NCI-H2081 (cell line): ENCODE measurements at places on chromosomes 1 and 21.

DNA sequence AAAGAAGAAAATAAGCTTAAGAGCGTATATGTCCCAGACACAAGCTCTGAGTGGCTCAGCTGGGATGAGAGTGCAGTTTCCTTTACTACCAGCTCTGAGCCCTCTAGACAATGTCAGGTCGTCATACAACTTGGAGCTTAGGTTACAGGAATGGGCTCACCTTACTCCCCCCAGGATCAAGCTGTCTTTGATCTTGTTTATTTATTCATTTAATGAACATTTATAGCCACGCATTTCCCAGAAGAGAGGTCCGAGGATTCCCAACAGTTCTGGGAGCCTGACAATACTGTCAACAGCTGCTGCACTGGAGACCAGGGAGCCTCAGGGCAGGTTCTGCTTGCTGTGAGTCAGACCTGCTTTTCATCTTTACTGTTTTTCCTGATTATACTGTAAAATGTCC, 378.9 kb downstream of the PLPP3 start:
- DNase-seq = no peak

DNA sequence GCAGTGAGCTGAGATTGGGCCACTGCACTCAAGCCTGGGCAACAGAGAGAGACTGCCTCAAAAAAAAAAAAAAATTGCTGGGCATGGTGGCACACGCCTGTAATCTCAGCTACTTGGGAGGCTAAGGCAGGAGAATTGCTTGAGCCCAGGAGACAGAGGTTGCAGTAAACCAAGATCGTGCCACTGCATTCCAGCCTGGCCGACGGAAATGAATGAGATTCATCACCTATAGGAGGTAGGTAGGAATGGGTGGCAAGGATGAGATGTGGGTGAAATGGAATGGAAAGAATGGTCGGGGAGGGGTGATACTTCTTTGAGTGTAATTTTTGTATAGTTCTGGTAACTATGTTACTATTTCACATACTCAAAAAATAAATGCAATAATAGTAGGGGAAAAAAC, 15.4 kb downstream of the CTXND2 start:
- DNase-seq = no peak

- DNase-seq = no peak
Measured at GRCh38 chr21:29130270-29130969, at the start of gene MAP3K7CL. TSS of gene MAP3K7CL (plus strand) at chr21:29130644. CDS start at chr21:29133345, 2,701 bp downstream.

DNA sequence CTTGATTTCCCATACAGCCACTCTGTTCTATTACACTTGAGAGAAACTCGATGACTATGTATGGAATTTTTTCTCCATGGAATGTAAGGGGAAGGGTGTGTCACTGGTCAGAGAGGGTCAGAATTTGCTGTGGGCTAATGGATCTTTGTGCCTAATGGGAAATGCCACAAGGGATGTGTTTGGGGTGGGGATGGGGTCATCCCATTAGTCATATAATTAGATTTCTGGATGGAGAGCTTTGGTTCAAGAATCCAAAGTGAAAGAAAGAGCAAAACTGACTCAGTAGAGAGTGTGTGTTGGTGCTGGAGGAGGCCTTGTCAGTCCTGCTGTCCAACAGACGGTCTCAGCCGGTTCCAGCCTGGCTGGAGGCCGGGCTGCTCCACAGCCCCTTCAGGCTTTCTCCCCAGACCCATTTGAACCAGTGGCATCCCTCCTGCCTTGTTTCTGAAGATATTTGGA, 86.4 kb downstream of the LAMC2 start:
- DNase-seq = no peak

DNA sequence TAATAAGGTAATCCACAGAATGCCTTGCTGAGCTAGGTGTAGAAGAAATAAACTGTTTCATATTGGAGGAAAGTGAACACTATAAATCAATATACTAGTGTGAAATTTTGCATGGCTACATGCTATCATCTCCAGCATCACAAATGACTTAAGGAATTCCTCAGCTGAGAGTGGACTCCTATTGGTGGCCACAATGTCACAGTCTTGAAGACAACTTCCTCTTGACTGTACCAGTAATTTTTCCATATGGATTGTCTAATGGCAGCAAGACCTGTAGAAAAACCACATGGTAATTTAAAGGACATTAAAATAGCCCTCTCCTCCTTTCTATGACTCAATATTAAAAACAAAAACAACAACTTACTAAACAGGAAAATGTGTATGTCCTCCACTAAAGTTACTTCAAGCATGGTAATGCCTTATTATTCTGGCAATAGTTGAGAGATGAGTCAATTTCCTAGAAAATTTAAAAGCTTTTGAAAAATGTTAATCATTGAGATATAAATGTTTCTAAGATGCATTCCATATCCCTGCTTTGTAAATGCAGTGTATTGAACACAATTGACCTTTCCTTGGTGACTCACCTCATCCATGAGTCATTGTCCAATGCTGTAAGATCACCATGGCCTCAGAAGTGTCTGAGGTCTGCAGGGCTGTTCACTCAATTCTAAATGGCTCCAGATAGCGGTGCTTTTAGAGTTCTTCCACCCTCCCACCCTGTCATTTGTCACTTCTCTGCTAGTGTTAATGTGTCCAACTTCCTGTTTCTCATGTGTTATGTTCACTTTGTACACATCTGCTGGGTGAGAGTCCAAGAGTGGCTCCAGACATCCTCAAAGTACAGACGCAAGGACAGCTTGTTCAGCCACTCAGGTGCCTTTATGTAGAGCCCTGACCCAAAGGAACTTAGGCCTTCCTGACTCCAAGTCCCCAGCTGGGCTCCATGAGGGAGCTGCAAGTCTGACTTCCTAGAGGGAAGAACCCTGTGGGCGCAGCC, 32.8 kb upstream of the DNASE2B start:
- DNase-seq = peak; percentile 17

- DNase-seq = no peak
Measured at GRCh38 chr1:90295534-90295933, 300.6 kb downstream of the ZNF326 start.

GRCh38 chr21:31335957-31336738, 7.9 kb downstream of the TIAM1 start:
- DNase-seq = no peak

GRCh38 chr1:228087771-228088251, 5.3 kb downstream of the ARF1 start:
- no peak for DNase-seq

DNA sequence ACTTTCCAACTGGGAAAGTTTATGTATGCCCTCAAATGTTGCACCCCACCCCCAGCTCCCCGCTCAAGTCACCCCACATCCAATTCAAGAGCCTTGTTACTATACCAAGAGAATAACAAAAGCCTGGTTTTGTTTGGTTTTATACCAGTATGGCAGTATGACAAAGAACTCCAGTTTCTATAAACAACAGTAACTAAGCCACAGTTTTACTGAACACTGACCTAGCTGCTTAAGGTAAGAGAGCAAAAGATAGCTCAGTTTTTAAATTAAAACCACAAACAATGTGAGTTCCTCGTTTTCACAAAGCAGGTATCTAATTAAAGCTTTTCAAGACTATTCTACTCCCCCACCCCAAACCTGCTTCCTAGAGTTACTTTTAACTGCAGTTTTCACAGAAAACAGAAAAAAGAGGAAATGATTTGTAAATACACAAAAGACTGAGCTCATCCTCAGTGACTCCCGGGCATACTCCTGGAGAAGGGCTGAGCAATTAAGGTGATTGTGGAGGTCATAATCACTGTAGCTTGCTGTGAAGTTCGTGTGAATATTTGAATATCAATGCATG, 59.3 kb upstream of the LHX8 start:
- peak; percentile 52 for DNase-seq

DNA sequence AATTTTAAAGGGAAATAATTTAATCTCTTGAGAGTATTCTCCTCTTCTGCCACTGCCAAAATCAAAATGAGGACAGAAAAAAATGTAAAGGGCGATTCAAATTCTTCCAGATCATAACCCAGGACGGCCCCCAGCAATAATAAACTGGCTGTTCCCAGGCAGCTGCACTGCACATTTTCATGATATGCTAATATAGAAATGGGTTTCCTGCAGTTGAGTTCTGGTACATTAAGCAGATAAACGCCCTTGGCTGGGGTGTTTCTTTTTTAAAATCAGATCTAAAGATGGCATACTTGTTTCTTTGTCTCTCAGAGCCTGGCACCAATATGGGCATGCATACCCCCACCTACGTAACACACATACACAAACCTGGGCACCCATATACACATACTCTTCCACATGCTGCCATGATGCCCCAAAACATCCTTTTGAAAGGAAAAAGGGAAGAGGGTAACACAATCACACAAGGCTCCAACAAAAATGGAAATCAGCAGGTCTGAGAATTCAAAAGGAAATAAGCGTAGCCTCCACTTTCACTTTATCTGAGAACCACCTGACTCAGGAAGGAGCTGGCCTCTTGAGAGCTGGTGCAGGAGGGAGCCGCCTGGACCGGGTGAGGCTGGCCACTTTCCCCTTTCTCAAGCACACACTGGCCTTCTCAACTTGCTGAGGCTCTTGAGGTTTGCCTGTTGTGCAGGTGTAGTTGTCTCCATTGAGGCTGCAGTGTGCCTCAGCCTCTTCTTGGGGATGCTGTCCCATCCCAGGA, 653.4 kb downstream of the KIF26B start:
- no peak for DNase-seq

GRCh38 chr1:179476484-179476883, 99.3 kb downstream of the NPHS2 start:
- DNase-seq = no peak

GRCh38 chr1:155971910-155972809, 6.2 kb downstream of the ARHGEF2 start:
- DNase-seq = no peak

DNA sequence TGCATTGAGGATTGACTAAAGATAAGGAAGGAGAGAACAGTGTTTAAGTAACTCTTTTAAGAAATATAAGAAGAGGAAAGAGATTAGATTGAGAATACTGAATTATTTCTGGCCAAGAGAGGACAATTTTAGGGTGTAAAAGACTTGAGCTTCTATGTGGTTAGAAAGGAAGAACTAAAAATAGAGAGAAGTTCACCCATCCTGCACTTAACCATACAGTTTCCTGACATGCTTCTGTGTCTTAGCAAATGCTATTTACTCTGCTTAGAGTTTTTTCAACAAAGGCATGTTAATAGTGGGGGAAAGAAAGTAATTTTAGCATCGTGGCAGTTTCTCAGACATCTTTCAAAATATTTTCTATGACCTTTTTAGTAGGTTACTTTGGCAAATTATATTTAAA, 122.8 kb upstream of the GPR52 start:
- no peak for DNase-seq

- DNase-seq = peak; percentile 70
Measured at GRCh38 chr1:58162952-58163550, 383.5 kb downstream of the OMA1 start.

GRCh38 chr1:201686714-201687455, 142.1 kb upstream of the IPO9 start:
- peak; percentile 54 for DNase-seq

GRCh38 chr1:245046769-245047168, 108.0 kb upstream of the KIF26B start:
- no peak for DNase-seq

DNA sequence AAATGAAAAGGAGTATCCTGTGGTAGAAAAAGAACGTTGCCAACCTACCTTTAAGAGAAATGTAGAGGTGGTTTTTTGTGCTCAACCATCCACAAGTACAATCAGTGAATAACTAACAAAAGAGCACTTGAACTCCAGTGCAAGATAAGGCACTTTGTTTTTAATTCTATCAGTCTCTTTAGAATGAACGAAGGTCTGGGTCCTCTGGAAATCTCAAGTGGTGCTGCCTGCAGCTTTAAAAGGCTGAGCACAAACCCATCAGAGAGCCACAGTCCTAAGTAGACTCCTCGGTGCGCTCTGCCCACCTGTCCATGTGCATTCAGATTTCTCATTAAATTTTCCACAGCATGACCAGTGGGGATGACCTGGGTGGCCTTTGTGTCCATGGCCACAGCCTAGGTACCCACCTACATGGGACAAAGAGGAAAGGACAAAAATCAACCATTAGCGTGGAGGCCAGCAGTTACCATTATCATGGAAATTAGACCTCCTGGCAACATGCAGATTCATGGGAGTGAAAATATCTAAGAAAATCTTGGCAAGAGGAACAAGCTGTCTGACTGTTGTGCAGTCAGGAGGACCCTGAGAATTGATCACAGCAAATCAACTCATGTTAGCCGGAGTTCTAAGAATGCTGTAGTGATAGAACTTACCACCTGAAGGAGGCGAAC, 9.4 kb downstream of the TRIM45 start:
- DNase-seq = no peak

DNA sequence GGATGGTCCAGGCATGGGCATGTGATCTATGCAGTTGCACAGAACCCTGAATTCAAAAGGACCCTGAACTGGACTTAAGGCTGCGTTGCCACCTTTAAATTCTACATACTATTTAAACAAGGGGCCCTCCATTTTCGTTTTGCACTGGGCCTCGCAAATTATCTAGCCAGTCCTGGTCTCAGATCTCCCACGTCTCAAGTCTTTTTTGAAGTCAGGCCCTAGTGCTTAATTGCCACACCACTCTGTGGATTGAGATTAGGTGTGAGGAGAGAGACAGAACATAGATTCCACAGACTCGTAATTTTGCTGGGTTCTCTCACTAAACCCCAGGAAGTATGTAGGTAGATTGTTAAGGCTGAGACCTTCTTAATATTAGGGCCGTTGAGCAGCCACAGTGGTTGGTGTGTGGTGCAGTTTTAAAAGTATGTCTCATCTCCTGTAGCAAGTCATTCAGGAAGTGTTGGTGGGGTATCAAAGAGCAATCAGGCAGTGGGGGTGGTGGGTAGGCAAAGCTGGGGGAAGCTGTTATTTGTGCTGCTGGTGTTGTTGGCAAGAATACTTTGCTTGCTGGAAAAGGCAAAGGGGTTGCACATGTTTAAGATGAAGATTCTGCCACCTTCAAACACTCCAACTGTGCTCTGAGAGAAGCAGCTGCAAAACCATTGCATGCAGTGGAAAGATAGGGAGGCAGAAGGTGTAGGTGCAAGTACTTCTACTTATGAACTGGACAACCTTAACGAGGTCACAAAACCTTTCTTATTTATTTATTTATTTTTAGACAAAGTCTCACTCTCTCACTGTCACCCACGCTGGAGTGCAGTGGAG, 11.2 kb downstream of the CD84 start:
- DNase-seq = no peak

DNA sequence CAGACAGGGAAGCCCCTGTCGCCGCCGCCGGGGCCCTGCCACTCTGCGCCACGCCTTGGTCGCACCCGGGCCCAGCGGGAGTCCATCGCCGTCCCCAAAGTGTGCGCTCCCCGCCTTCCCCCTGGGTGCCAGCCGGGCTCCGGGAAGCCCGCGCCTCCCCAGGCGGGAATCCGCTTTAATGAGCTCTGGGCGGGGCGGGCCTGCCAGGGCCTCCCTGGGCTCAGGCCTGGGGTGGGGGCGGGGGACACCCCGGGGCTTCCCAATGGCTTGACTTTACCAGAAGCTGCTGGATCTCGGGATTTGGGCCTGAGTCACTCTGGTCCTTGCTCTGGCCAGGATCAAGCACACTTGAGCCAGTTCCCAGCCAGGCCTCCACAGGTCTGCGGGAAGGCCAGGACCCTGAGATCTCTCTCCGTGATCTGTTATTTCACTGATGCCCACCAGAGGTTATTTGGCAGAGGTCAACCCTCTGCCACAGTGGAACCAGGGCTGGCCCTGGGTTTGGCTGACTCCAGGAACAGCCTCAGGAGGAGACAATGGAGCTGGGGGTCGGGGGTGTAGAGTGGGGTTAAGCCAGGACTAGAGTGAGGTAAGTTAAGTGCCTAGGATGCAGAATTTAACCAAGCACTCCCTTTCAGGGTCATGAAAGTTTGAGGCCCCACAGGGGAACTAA, 178.4 kb upstream of the EDN2 start:
- no peak for DNase-seq

GRCh38 chr1:211520641-211521040, 28.7 kb upstream of the RD3 start:
- no peak for DNase-seq
